HT1080 (cell line): ENCODE measurements at places on chromosomes 6 and 20.

DNA sequence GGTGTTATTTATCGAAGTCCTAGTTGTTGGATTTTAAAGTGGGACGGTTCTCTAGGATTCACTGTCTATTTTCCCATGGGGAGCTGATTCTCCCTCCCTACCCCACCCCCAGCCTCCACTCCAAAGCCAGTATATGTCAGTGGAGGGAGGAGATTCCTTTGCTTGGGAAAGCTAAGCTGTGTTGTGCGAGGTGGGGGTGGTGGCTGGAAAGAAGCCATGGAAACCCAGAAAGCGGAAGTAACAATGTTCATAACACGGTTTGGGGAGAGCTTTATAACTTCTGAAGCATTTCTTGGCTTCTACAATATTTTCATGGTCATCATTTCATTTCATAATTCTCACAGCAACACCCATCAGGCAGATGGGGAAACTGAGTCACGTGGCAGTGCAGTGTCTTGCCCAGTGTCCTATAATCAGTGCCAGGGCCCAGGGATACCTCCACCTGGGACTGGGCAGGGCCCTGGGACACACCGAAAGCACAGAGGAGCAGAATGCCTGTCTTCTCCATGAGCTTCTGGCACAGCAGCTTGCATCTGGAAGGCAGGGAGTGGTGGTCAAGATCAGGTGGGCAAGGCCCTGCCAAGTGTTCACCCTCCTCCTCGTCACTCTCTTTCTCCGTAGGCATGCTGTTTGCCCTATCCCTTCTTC, 4.5 kb downstream of the SUN5 start:
- DNase-seq = no peak

GRCh38 chr20:46581391-46581790, 30.9 kb upstream of the OCSTAMP start:
- DNase-seq = no peak

- DNase-seq = no peak
Measured at GRCh38 chr6:1657116-1657770, 47.5 kb downstream of the FOXC1 start.

DNA sequence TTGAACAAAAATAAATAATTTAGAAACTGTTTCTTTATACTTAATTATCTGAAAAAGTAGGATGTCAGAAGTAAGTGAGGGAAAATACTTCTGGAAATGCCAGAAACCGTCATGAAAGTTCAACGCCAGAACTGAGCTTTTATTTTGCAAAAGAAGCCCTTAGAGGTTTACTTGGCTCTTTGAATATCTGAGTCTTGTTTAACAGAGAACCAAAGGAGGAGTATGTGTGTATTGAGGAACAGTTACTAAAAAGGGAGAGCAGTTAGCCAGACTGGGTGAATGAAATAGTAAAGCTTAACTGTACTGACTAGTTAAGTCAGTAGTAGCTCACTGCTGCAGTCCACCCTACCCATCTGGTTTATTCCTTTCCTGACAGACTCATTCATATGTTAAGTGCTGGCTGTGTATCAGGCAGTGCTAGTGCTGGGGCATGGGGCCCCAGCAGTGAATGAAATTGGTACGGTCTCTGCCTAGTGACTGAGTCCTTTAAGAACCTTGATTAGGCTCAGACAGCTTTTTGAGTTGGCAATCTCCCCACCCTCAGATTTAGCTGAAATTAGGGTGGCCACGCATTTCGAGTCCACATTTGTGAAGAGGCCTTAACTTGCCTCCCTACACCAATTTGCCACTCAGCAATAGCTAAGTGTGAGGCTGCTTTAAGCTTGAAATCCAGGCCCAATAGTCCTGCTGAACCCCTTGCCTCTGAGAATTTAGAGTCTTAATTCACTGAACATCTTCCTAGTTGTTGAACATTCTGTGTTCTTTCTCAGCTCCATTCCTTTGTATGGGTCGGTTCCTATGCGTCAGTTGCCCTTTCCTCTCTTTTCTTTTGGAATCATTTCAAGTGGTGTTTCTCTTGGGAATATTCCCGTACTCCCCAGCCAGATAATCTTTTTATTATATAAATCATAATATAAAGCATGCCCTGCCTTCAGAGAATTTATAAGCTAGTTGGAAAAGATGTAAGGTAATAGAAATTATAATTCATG, 20.2 kb downstream of the MAP3K4 start:
- DNase-seq = no peak

DNA sequence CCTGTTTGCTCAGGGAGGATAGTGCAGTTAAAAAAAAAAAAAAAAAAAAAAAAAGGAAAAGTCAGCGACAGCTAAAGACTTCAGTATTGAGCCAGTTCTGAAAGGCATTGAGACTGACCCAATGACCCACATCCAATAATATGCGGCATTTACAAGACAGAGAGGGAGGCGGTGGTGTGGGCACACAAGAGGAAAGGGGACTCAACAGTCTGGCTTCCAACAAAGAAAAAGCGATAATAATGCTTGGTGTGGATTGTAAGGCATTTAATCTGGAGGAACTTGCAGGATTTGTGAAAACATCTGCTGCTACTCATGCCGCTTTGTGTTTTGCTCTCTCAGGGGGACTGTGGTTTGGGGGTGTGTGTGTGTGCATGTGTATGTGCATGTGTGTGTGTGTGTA, 784.3 kb upstream of the CHD6 start:
- DNase-seq = no peak

- DNase-seq = no peak
Measured at GRCh38 chr6:34858681-34859080, 29.2 kb downstream of the TAF11 start.

DNA sequence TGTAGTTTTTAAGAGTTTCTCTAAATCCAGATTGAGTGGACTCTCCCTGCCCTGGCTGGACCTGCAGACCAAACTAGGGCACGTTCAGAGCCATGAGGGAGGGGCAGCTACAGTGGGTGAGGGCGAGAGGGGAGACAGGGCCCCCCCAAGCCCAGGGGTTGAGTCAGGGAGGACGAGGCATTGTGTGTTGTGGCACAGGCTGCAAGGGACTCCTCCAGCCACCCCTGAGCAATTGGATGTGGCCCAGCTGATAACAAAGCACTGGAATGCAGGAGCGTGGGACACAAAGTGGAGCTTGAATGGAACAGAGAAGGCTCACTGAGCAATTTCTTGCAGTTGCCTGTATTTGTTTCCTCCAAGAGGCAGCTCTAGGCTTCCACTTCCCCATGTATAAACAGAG, 43.5 kb upstream of the MYL9 start:
- no peak for DNase-seq

DNA sequence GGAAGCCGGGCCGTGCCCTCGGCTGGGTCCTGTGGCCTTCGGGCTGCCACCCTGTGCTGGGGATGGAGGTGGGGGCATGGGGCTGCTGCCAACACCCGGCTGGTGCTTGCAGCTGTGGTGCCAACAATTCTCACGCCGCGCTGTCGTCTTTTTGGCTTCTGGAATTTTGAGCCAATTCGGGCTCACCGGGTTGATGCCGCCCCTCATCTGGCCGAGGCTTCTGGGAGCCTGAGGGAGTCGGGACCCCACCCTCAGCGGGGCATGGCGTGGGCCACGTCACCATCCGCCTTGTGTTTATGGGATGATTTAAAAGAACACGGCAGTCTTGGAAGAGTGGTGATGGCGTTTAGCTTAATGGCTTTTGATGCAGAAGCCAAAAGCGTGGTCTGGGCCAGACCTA, 8.7 kb upstream of the NPBWR2 start:
- no peak for DNase-seq
